Thymus (tissue), 14 donors: ENCODE measurements at places on chromosomes 2 and 18.

GRCh38 chr2:107747964-107748583, 78.6 kb upstream of the RGPD4 start:
- H3K27ac ChIP-seq: no peak overlapping the region
- no peaks in the 10 kb centered on the region for H3K27me3 ChIP-seq
- no peaks in the 10 kb centered on the region for H3K4me1 ChIP-seq
- no peaks in the 10 kb centered on the region for H3K36me3 ChIP-seq
- DNase-seq: no peak

DNA sequence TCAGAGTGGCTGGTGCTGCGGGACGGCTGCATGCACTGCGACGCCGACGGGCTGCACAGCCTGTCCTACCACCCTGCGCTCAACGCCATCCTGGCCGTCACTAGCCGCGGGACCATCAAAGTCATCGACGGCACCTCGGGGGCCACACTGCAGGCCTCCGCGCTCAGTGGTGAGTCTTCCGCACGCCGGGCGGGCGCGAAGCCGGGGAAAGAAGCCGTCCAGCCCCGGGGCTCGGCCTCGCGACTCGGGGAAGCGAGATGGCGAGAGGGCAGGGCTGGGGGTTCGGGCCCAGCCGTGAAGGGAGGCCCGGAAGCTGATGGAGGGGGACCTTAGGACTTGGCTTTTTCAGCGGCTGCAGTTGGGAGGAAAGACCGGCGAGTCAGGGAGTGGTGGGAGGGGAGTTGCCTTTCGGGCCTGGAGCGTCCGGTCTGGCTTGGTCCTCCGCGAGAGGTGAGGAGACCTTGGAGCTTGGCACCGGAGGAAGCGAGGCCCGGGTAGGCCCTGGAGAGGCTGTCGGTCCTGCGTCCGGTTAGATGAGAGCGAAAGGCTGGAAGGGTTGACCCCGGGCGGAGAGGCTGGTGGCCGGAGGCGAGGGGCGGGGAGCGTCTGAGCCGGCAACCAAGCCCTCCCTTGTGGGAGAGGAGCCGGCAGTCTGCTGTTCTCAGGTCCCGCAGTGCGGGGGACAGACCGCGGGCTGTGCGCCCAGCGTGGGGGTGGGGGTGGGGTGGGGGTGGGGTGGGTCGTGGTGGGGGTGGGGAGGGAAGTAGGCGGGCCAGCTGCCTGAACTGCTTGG, 691 bp downstream of the BIRC6 start:
- H3K36me3 ChIP-seq: no peaks in the 10 kb centered on the region
- peak overlapping the region; percentile 96 for H3K4me3 ChIP-seq
- DNase-seq: peak; percentile 41
- H3K27me3 ChIP-seq: no peaks in the 10 kb centered on the region

- no peaks in the 10 kb centered on the region for H3K36me3 ChIP-seq
- no peak for DNase-seq
- H3K27ac ChIP-seq: no peak overlapping the region
- H3K4me3 ChIP-seq: no peak overlapping the region
- H3K4me1 ChIP-seq: peaks cover 25% of the 10 kb centered on the region
Measured at GRCh38 chr2:8307606-8308180, 374.2 kb upstream of the ID2 start.

DNA sequence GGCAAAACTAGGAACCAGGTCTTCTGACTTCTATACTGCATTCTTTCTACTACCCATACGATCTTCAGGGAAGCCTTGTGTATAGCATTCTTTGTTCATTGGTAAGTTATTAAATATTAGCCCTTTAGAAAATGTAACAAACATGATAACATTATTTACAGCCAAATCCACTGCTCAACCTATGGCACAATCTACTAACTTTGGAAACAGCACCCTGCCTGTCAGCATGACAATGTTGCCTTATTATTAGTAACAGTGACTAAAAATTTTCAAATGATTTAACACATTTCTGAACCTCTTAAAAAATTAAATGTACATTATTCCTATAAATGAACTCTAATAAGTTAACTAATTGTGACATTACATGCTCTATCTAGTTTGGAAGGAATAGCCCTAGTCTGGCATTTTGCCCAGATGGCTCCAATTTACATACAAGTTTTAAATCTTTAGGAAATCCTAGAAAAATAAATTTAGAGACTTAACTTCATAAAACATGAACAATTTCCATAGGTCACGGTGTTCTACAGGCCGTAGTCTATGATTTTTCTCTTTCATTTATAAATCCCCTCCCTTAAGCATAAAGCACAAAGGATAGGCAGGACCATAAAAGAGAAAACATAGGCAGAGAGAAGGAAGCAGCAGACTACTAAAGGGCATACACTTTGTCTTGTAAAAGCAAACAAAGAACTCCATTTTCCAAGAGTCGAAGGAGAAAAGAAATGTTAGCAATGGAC, 33.7 kb downstream of the YES1 start:
- no peak overlapping the region for H3K4me3 ChIP-seq
- DNase-seq: no peak
- no peaks in the 10 kb centered on the region for H3K4me1 ChIP-seq
- H3K27ac ChIP-seq: no peak overlapping the region
- H3K36me3 ChIP-seq: no peaks in the 10 kb centered on the region

- no peak for DNase-seq
- H3K27me3 ChIP-seq: no peaks in the 10 kb centered on the region
- no peak overlapping the region for H3K27ac ChIP-seq
- H3K36me3 ChIP-seq: no peaks in the 10 kb centered on the region
- no peaks in the 10 kb centered on the region for H3K4me1 ChIP-seq
Measured at GRCh38 chr2:209613649-209614305, 157.9 kb upstream of the UNC80 start.
